ENCODE measurements at places on chromosomes 11 and 22.
A peak's percentile ranks its signal among the peaks of the same experiment; 100 is the strongest.

DNA sequence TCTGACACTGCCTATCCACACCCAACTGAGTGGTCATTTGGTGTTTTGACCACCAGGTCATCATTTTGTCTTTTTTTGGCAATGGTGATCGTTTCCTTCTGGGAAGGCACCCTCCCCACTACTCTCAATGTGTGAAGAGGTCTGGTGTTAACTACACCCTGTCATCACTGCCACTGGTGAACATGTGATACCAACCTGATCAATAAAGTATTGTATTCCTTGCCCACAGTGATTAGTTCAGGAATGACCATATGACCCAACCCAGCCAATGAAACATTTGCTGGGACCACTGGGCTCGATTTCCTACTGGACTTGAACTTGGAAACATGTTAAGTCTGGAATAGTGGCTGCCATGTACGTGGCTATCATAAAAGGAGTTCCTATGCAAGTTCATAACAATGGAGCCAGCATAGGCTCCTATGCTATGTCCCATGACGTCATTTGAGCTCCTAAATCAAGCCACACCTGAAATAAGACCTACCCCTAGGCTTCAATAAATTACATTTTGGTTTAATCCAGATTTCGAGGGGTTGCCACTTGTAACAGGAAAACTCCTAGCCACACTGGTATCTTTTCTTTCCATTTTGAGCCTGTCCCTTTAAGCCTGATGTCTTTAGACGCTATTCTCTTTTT is 51.1 kb downstream of the CHST1 start:
- DNase-seq: no peak

DNA sequence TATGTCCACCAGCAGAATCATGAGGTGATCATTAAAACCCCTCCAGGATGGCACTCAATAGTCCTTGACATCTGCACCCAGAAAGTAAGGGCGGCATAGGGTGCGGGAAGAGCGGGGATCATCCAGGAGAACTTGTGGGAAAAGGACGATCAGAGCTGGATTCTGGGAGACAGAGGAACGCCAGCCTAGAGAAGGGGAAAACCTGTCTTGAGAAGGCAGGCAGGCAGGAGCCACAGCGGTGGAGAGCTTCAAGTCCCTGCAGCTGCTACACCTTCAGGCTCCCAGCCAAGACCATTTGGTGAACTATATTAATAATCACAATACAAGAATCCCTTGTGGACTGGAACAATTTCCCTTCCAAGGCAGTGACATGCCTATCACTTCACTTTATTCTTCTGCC is 134.3 kb downstream of the BUD13 start:
- no peak for DNase-seq

- DNase-seq: no peak
Measured at GRCh38 chr11:125086633-125087296, 23.7 kb downstream of the SLC37A2 start.

- DNase-seq: no peak
Measured at GRCh38 chr22:48065892-48066291, 1303.4 kb downstream of the TBC1D22A start.

DNA sequence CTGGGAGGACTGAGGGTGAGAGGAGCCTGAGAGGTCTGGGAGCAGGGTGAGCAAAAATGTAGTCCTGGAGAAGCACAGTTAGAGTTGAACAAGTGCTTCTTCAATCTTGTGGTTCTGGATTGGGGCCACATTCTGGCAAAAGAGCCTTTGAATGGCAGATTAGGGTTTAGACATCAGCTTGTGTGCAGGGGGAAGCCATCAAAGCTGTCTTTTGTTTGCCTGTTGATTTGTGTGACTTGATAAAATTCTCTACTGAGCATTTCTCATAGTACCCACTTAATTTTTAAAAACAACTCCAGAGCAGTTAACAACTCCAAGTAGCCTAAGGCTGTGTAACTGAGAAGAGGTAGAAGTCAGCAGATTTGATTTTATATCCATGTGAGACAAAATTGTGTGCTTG is 166.2 kb downstream of the FAT3 start:
- DNase-seq: no peak

- DNase-seq: no peak
Measured at GRCh38 chr22:49257551-49257961, 570.1 kb downstream of the BRD1 start.

DNA sequence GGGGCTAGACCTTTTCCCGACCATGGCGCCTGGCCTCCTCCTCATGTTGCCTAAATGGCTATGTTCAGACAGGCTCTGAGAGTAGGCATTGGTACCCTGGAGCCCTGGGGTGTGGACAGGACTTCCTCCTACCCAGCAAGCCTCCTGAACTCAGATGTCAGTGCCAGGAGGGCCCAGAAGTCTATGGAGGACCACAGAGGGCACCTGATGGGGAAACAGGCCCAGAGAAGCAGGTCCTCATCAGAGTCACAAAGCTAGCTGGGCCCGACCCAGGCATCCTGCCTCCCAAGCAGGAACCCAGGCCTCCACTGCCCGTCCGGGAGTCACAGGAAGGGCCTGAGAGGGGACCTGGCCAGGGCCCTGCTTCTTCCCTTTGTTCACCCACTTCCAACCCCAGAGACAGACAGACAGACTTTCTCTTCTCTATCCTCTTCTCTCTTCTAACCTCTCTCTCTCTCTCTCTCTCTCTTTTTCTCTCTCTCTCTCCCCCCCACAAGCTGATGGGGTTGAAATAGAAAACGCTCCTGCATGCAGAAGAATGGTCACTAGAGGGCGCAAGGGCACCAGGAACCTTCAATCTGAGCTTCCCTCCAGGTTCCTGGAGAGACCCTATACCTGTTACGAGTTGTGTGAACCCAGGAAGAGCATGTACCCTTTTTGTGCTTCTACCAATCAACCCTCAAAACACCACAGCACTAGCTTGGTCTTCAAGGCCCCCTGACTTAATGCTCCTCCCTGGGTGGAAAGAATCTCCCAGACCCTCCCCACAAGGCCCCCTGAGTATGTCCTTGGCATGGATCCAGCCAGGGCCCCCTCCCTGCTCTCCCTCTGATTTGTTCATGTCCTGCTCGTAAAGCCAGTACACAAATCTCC is 27.1 kb downstream of the ARAP1 start:
- DNase-seq: peak; percentile 91

DNA sequence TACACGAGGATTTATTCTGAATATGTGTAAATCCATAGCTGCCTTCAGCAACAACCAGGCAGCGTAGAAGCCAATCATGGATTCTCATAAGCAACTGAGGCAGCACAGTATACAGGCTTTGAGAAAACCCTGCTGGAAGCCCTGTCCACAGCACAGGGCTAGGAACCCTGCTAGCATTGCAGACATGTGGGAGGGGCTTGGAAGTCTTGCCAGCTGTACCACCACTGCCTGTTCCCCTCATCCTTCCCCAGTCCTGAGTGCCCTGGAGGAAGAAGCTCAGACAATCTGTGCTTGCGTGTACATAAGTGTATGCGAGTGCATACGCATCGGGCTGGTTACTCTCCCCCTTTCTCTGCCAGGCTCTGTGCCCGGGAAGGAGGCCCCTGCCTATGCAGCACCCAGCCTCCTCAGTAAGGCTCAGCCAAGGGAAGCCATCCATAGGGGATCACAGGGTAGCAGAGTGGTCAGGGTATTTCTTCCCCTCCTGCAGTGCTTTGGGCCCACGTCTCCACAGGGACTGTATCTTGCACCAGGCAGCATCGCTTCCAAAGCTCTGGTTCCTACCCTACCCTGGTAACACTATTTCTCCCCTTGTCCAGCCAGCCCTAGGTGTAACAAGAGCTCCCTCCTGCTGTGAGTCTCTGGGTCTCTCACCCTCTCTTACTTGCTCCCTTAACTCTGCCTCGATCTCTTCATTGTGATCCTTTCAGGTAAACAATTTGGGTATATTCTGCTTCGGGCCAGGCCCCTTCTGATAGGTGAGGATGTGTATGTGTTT is 90.5 kb downstream of the GALNT18 start:
- DNase-seq: no peak

GRCh38 chr11:67281552-67282150 is 7.5 kb upstream of the ANKRD13D start:
- no peak for DNase-seq

DNA sequence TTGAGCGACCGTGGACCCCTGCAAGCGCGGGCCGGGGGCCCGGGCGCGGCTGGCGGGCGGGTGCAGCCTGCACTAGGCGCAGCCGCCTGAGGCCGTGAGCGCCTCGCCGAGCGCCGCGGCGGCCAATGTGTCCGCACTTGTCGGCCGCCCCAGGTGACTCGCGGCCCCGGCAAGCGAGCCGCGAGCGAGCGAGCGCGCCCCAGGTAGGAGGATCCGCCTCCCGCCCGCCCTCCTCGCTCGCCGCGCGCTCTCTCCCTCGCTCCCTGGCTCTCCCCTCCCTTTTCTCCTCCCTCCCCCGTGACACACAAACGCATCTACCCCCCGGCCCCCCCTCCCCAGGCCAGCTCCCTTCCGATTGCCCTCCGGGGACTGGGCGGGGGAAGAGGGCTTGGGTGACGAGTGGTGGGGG is at the start of gene WNT7B:
TSS of gene WNT7B (minus strand) at position 160 of the 409 bp plus-strand sequence. CDS start 408 bp downstream, outside the sequence.
- peak; percentile 26 for DNase-seq

DNA sequence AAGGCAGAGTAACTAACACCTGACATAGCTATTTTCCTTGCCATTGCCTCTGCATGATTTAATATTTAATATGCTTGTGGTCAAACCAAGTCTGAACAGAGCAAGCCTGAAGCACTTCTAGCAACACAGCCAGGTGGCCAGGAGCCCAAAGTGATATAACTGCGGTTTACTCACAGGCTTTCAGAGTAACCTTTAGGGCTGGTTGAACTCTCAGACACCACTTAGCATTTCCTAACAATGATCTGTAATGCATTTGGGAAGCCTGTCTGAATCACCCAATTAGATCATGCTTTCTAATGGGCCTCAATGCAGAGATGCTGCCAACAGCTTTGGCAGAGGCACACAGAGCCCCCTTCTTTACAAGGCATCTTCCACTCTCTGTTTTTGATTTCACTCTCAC is 96.1 kb downstream of the FDX1 start:
- no peak for DNase-seq

- no peak for DNase-seq
Measured at GRCh38 chr11:35121326-35121865, 17.6 kb upstream of the CD44 start.

- no peak for DNase-seq
Measured at GRCh38 chr11:83156996-83157593, at the start of gene PCF11. TSS of gene PCF11 (plus strand) at chr11:83157131. CDS start at chr11:83157440, 309 bp downstream.

- peak; percentile 49 for DNase-seq
Measured at GRCh38 chr11:104918113-104918824, 20.0 kb upstream of the CASP12 start.

DNA sequence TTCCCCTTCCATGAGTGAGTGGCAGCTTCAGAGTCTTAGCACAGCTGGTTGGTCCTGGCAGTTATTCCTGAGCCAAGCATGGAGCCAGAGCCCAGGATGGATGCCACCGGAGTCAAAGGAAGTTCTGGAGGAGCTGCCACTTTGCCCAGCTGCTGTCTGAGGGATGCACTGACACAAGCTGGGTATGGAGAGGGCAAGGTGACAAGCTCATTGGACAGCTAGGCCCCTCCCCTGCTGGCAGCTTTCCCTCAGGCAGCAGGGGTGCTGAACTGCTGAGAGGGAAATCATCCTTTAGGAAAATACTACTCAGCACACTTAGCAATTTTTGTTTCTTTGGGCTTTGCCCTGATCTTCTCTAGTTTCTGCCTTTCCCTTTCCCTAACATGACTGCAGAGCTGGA is 99.3 kb upstream of the SESN3 start:
- DNase-seq: no peak

DNA sequence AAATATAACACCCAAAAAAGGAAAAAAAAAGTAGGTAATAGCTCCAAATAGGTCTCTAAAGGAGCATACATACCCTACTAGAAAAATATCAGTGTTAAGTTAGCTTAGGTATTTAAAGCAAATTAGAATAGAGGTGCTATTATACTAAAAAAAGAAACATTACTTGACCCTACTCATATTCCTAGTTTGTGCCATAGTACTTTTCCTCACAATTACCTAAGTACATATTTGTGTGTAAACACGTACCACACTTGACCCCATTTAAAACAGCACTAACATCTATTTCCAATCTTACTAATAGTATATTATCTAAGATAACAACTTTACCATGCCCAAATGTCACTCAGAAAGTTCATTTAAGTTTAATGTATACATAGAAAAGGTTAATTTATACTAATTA is 57.7 kb downstream of the PICALM start:
- DNase-seq: no peak

DNA sequence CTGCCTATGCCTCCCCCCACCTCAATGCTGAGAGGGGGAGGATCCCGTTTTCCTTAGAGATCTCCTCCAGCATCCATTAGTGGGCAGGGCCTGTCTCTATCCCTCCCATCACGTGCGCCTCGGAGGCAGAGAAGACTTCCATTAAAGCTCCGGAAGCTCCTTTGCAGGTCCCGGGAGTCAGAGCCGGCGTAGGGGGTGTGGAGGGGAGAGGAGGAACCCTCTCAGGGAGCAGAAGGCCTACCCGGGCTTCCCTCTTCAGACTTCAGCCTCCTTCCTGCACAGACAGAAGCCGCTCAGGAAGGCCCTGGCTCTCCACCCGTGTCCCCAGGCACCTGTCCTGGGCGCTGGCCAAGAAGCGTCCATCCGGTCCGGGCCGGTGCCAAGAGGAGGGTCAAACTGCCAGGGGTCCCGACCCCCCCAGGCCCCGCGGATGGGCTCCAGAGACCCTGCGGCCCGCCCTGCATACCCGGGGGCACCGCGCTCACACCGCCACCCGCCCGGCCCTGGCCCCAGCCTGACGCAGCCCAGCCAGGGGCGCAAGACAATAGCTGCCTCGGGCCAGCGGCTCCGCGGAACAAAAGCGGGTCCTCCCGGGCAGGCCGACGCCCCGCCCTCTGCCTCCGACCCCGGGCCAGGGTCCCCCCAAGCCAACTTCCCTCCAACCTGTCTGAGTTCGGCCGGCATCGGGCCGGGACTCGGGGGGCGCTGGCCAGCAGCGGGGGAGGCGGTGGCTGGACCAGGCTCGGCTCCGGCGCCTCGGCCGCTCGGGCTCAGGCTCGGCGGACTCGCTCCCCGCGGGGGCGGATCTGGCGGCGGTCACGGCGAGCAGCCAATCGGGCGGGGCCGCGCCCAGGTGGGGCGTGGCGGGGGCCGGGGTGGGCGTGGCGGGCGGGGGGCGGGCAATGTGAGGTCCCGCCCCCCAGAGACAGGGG is 29.9 kb downstream of the ARVCF start:
- peak; percentile 62 for DNase-seq

- no peak for DNase-seq
Measured at GRCh38 chr11:72230764-72231365, 6.3 kb downstream of the INPPL1 start.

- no peak for DNase-seq
Measured at GRCh38 chr22:50157709-50158375, 12.7 kb upstream of the PANX2 start.

Data from CD4-positive, alpha-beta T cell treated with Interleukin-12 subunit alpha and Interleukin-12 subunit beta, for 1 hour (primary cell).